ENCODE measurements at places on chromosomes 7 and 10.

DNA sequence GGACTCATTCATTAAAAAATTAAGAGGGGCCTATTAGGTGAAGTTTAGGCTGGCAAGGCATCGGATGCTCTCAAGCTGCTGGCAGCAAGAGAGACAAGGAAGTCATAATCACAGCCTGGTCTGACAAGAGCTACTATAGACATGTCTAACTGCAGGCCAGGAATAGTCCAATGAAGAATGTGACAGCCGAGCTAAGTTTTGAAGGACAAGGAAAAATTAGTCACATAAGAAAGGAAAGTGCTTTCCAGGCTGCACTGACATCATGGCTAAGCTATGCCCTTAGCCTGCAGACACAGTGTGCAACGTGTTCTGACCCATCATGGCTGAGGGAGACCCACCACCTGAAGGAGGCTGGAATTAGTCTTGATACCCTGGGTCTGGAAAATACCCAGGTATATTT is 281.1 kb downstream of the PLXNA4 start:
- DNase-seq = no peak

- DNase-seq = no peak
Observed at GRCh38 chr10:114525368-114525949, 121.2 kb upstream of the AFAP1L2 start.

- DNase-seq = no peak
Observed at GRCh38 chr7:92872701-92873100, 36.3 kb upstream of the CDK6 start.

GRCh38 chr10:90087197-90088023 is 386.0 kb downstream of the KIF20B start:
- peak; percentile 26 for DNase-seq

GRCh38 chr7:44534501-44534900 is 6.6 kb downstream of the NPC1L1 start:
- DNase-seq = peak; percentile 70

GRCh38 chr10:77925410-77925794 is 1.2 kb downstream of the DLG5 start:
- no peak for DNase-seq

DNA sequence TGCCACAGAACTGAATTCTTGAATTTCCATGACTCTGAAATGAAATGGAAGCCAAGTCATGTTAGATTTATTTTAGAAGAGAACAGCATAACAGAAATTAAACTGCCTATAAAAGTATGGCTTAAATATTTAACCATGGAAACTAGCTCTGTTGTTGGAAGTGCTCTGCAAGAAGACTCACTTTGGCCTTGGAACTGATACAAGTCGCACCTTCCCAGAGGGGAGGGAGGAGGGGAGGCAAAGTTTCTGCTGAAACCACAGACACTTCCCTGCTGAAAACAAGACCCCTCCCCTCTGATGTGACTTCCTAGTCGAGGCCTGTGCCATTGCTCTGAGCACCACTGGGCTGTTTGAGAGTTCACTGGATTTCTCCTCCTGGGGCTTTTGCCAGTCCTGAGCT is 72.1 kb downstream of the OR13A1 start:
- DNase-seq = no peak

DNA sequence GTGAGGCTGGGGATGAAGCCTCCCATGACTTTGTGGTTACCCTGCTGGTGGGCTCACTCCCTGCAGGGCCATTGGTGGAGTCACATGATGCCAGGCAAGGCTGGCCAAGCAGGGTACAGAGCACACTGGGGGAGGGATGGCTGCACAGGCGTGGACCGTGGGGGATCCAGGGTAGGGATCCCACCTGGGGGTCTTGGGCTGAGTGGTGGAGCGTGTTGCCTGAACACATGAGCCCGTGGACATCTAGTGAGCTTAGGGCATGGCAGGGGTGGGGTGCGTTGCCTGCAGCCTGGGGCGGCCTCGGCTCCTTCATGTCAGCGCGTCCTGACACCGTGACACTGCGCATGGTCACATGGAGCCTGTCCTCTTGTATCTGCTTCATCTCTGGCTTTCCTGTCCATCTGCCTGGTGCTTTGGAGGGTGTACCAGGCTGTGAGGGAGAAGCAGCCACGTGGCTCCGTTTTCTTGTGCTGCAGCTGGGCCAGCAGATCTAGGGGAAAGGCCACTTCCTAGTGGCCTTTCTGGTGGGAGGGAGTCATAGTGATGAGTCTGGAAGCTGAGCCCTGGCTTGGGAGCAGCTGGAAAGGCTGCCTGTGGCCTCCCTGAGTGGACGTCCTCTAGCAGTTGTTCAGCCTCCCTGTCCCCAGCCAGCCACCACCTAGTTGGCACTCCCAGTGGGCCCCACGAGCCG is 96.2 kb downstream of the LHPP start:
- no peak for DNase-seq

DNA sequence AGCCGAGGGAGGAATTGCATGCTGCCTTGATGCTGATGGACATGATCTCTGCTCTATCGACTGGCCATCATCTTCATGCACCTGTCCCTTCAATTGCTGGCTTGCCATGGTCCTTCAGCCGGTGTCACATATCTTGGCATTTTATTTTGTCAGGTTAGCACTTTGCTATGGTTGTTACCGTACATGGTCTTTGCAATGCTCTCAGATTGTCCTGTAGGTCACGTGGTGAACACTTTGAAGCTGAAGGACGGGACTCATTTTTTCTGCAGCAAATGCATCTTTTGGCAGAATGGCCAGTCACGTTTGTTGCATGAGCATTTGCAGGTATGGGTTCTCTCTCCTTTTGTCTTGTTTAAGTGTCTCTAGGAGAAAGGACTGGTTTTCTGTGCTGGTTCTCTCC is 326.8 kb upstream of the SHH start:
- no peak for DNase-seq

- DNase-seq = no peak
Observed at GRCh38 chr7:157028199-157028903, 17.9 kb upstream of the MNX1 start.

DNA sequence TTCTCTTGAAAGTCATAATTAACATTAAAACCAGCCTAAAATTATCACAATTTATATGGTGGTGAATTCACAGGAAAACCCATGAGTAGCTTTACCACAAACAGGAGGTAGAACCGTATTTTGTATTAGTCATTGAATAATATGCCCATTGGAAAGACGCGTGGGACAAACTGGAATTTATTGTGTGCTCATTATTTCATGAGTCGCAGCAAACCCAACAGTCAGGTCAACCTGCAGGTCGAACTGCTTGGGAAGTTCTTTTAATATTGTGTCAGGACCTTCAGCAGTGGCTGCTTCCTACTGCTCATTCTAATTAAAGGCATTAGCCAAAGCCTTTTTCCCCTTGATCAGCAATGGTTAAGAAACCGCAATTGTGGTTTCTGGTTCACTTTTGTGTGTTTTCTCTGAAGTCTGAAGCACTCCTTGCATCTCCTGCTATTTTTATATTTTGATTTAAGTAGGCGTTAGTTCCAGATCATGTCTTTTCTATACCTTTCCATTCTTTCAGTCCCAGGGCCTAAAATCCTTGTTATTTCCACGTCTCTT is 100.1 kb downstream of the RAB11FIP2 start:
- no peak for DNase-seq

Data from activated CD4-positive, alpha-beta T cell treated with anti-CD3 and anti-CD28 coated beads, Interleukin-10, Interleukin-2, amounts not matched to agents 100 ng/mL and 50 ng/mL, durations not matched to agents 16 hours and 8 hours (primary cell).